RKO (cell line): ENCODE measurements at places on chromosomes 12 and 14.

GRCh38 chr14:25381498-25381897 lies 331.6 kb upstream of the STXBP6 start:
- DNase-seq: peak; percentile 71

- DNase-seq: no peak
Measured at GRCh38 chr12:42908712-42909111, 319.2 kb upstream of the PRICKLE1 start.

- no peak for DNase-seq
Measured at GRCh38 chr12:101619026-101619786, 24.4 kb downstream of the MYBPC1 start.

DNA sequence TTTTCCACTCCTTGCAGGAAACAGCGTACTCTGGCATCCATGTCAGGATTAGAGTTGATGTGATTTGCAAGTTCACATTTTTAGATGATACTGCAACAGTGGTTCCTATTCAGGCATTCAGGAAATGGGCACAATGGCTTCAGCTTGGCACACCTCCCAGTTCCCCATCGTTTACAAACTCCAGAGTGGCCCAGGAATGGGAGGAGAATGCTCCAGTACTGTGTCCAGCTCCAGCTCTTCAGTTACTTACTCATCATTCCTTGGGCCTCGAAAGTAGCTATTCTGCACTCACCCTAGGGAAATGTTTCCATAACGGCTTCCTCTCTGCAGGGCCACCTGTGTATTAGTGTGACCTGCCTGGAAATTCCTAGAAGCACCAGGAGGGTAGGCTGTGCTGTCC lies 239.7 kb upstream of the RGS6 start:
- no peak for DNase-seq

- DNase-seq: no peak
Measured at GRCh38 chr12:4707306-4707705, 12.9 kb upstream of the GALNT8 start.

- no peak for DNase-seq
Measured at GRCh38 chr12:52005218-52005902, 1.4 kb upstream of the TAMALIN start.
